ENCODE measurements at places on chromosomes 1 and 21. TPM values are rescaled to one million over a fixed set of nuclear protein-coding genes. Genes with fewer than 3 reads are reported as not detected.

GRCh38 chr1:192445839-192446489, 129.2 kb downstream of the RGS21 start:
- peak; percentile 73 for DNase-seq

- peak; percentile 2 for DNase-seq
These were observed 8.1 kb upstream of the KHDRBS1 start for GRCh38 chr1:32005522-32005921.

The ADAMTS1 gene
- 0.09 TPM for total RNA-seq

The GLMN gene
- 29.6 TPM for total RNA-seq

The SHE gene
- not detected for total RNA-seq

GRCh38 chr1:212450331-212450881, 17.7 kb downstream of the NENF start:
- DNase-seq: no peak

GRCh38 chr1:110561596-110561995, 42.6 kb upstream of the KCNA10 start:
- no peak for DNase-seq

DNA sequence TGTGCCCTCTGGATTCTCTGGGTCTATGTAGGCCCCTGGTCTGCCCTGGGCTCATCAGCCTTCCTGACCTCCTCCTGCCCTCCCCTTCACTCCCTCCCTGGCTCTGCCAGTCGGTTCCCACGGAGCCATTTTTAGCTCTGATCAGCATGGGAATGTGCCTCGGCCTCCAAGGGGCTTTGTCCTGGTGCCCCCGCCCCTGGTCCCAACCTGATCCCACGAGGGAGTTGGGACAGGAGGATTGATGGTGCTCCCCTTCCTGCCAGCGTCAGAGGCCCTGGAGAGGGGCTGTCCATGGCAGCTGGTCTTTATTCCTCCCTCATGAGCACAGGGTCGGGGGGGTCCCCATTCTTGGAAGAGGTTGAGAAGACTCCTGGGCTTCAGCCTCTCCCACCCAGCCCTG, 24.9 kb downstream of the ETNK2 start:
- no peak for DNase-seq

The ZNF362 gene
- 3.0 TPM for total RNA-seq

- no peak for DNase-seq
These were observed 368.6 kb downstream of the USH2A start for GRCh38 chr1:216054600-216054999.

DNA sequence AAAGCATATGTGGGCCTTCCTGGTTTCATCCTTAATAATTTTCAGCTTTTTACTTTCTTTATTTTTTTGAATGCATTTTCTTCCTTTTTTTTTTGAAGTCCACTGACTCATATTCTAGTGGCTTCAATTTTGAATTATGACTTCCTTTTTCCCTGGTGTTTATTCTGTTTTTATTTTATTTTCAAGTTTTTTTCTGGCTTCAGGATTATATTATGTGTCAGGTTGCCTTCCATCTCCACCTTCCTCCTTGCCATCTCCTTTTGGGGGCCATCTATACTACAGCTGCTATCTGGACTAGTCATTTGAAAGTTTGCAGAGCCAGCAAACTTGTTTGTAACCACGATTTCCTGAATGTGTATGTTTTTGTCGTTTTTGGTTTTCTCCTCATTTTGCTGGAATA, 117.6 kb downstream of the LEPR start:
- DNase-seq: no peak

DNA sequence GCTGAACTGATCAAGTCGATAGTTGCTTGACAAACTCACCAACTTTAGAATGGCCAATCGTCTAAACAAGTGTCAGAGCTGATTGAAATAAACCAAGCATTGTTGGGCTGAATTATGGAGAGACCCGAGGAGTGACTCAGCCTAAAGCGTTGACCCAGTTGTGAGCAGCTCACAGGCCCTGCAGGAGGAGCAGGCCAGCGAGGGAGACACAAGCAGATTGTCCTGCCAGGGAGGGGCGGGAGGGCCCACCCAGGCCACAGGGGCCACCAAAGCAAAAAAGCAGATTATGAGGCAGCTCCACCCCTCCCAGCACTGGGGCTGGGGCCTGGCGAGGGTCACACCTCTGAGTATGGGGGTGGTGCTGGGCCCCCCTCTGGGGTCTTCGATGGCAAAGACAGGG, 10.1 kb upstream of the MATN1 start:
- DNase-seq: no peak

DNA sequence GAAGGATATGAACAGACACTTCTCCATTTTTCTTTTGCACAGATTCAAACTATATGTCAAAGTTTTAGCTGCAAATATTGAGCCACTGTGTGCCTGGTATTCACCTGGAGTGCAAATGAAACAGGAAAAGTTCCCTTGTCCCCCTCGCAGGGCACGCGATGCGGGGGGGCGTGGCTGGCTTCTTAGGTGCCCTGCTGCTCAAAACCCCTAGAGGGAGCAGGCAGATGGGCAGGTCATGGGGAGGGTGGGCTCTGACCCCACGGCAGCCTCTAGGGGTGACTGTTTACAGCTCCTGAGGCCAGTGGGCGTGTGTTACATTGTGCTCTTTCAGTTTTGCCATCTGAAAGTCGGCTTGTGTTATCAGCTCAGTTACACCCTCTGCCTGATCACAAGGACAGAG, 931.2 kb upstream of the B3GALT2 start:
- DNase-seq: no peak

GRCh38 chr1:160520582-160520981, 2.5 kb downstream of the SLAMF6 start:
- no peak for DNase-seq

DNA sequence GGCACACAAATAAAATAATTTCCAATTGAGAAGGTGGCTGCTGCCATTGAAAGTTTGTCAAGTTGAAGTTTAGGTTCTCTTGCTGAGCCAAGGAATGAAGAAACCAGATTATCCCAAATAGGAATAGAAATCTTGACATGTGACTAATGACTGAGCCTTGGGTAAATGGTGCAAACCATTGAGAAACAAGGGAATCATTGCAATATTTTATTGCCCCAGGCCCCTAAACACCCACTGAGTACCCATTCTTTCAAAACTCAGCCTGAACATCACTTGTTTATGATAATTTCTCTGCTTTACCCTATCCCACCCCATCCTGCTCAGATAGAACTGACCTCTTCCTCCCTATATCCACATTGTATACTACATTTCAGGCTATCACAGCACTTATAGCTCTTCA, 46.6 kb upstream of the VTCN1 start:
- no peak for DNase-seq

DNA sequence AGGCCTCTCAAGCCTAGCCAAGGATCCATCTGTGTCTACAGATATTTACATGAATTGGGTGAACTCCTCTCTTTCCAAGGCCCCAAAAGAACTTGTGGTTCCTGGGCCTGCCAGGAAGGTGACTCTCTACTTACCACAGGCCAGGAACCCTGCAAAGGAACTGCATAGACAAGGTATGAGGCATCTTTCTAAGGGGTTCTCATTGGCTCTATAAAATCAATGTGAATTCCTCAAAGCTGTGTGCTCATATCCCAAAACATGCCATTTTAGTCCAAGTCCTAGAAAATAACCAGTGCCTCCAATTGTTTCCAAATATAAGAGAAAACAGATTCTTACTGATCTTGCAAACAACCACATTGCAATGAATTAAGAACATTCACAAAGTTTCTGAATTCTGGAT, 39.9 kb upstream of the RGL1 start:
- DNase-seq: no peak

DNA sequence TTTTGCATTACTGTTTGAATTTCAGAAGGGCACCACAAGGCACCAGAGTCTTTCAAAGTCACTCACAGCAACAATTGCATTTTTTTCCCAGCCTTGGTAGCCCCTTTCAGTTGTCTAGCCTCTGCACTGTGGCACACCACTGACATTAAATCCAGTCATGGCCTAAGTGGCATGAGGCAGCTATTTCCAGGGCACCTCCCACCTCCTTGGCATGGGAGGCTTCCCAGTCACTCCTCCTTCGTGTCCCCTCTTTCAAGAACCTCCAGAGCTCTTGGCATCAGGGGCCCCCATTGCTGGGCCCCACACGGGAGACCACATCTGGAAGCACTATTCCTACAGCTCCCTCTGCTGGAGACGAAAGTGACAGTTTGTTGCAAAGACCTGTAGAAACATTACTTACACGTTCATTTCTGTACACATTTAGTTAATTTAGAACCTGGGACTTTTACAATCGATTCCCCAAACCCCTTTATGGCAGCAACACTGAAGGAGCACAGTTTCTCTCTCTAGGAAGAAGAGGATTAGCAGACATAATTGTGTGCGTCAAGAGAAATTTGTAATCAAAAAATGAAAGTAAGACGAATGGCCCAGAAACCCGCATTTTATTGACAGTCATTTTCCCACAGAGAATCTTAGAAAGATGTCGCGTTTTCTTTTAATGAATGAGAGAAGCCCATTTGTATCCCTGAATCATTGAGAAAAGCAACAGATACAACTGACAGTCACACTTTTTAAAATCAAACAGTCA, 5.7 kb upstream of the CHD5 start:
- DNase-seq: no peak

GRCh38 chr1:8962812-8963530, 17.3 kb downstream of the CA6 start:
- no peak for DNase-seq

The HMCN1 gene
- total RNA-seq: not detected

DNA sequence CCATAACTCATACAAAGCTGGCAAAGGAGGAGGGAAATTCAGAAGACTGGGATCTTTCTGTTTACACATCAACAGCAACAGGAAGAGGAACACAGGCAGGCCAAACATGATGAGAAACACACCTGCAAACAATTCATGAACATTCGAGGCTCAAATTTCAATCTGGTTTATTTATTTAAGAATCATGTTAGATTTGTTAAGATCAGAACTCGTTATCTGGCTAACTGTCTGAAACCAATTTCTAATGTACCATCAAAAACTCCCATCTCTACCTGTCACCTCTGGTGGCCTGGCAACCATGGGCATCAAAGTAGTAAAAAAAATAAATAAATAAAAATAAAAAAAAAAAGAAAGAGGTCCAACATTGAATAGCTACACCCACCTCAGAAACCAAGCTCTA, 9.8 kb downstream of the LBR start:
- DNase-seq: no peak

The LMX1A gene
- not detected for total RNA-seq

DNA sequence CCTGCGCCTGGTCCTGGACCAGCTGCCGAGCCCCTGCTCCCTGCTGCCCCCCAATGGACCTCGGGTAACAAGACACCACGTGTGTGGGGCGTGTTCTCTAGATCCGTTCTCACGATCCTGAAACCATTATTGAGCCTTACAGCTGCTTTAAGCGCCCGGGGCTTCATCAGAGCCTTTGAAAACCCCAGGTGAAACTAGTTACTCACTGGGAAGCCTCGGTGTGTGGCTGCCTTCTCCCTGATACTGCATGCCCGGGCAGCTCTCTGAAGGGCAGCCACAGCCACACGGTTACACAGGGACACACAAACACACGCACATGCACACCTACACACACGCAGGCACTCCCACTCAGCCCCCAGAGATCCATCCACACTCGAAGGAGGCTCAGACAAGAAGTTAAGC, 5.3 kb downstream of the HES2 start:
- DNase-seq: peak; percentile 54

The KCNQ4 gene
- total RNA-seq: 1.5 TPM

The NR1I3 gene
- total RNA-seq: not detected

- no peak for DNase-seq
These were observed 29.0 kb downstream of the PTAFR start for GRCh38 chr1:28147264-28148094.

- DNase-seq: no peak
These were observed 361.6 kb upstream of the PLD5 start for GRCh38 chr1:242886137-242886536.

The SAMD13 gene
- total RNA-seq: not detected

DNA sequence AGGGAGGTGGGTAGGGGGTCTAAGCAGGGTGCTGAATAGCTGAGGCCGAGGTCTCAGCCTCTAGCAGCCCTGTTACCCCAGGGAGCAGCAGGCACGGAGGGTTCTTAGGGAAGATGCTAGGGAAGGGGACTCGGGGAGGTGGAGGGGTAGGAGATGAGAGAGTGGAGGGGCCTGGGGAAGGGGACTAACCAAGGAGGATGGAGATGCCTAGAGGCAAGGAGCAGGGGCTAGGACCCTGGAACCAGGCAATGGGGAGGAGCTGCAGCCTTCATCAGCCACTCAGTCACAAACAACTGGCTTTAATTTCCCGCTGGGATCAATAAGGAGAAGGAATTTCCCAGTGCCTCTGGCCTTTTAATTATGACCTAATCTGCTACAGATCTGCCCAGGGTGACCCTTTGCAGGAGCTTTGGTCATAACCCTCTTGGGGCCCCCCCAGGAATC, 2.9 kb upstream of the CRABP2 start:
- no peak for DNase-seq

DNA sequence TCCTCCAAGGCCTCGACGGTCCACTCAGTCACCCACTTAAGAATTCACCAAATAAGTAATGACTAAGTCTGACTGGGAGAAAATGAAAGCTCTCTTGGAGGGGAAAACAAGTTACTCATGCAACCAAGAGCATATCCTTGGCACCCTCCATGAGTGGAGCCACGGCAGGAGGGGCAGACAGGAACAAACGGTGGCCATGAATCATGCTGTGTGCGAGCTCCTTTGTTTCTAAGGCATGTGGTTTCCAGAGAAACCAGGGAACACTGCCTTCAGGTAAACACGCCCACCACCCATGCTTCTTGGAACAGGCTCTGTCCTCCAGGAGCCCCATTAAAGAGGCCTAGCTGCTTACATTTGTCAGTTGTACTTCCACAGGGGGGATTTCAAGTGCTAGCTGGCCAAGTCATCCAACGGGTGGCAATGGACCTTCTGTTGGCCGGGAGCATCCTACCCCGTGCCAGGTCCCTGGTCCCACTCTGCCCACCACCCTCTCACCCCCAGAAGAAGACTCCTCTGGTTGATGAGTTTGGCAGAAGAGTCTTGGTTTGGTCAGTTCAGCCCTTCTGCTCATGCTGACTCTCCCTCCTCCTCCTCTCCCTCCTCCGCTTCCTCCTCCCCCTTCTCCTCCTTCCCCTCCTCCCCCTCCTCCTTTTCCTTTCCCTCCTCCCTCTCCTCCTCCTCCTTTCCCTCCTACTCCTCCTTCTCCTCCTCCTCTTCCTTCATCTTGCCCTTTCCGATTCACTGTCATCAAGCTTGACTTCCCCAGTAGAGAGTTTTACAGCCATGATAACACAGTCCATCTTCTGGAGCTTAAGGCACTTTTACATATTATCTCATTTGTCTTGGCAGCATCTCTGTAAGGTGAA, 107.6 kb downstream of the CCDC185 start:
- DNase-seq: peak; percentile 61

The BARHL2 gene
- not detected for total RNA-seq

DNA sequence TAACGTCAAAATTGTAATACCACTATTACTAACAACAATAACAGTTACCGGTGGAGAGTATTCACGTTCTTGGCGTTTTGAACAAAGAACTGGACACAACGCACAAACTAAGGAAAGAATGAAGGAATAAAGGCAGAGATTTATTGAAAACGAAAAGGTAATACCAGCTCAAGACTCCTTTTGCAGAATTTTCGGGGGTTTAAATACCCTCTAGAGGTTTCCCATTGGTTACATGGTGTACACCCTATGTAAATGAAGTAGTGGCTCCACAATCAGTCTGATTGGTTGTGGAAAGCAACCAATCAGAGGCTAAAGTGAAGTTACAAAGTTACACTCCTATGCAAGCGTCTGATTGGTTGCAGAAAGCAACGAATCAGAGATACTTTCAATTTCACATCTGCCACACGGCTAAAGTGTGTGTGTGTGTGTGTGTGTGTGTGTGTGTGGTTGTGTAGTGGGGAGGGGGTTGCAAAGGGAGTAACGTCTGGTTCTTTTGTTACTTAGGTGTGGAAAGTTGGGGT, 1.1 kb upstream of the GTF2B start:
- no peak for DNase-seq

All from activated naive CD4-positive, alpha-beta T cell treated with anti-CD3 and anti-CD28 coated beads, Interleukin-2, amount 50 U/mL, for 72 hours (primary cell).